Omental fat pad (tissue), 4 donors: ENCODE measurements at places on chromosomes 6 and 20. TPM values are rescaled to one million over a fixed set of nuclear protein-coding genes. Genes with fewer than 3 reads are reported as not detected.

PAX1 gene
- total RNA-seq = not detected

BHLHE23 gene
- not detected for total RNA-seq

SLC32A1 gene
- not detected for total RNA-seq

MYBL2 gene
- 0.19 TPM for total RNA-seq

LRRC73 gene
- 0.48 TPM for total RNA-seq

TP53TG5 gene
- total RNA-seq = 0.47 TPM

MCCD1 gene
- not detected for total RNA-seq

SLC17A1 gene
- total RNA-seq = not detected

GRCh38 chr6:39793516-39793915 is 1.3 kb downstream of the DAAM2 start:
- no peak for DNase-seq

DNA sequence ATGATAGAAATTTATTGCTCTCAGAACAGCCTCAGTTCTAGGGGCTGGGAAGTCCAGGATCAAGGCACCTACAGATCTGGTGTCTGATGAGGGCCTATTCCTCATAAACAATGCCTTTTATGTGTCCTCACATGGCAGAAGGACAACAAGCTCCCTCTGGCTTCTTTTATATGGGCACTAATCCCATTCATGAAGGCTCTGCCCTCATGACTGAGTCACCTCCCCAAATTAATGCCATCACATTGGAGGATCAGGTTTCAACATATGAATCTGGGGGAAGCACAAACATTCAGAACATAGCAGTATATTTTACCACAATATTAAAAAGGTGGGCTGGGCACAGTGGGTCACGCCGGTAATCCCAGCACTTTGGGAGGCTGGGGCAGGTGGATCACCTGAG is 58.5 kb upstream of the CCN6 start:
- DNase-seq = no peak

DNA sequence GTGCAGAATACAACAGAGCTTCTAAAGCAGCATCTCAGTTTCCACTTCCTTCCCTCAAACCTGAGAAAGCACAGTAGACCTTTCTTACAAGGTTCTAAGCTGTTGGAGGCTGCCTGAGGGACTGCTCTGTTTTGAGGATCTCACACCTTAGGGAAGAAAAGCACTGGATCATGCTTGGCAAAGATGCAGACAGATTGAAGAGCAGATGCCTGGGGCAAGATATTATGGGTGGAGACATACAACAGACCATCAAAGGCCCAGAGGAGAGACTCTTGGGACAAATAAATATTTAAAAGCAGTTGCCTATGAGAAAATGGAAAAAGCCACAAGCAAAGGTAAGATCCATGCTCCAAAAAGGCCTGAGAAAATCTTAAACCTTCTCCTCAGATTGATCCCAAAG is 6.2 kb downstream of the ZNF337 start:
- no peak for DNase-seq

GRCh38 chr6:74181471-74181870 is 485.5 kb downstream of the CD109 start:
- no peak for DNase-seq

- no peak for DNase-seq
These were observed 12.8 kb upstream of the ARMC12 start for GRCh38 chr6:35724059-35724458.

DNA sequence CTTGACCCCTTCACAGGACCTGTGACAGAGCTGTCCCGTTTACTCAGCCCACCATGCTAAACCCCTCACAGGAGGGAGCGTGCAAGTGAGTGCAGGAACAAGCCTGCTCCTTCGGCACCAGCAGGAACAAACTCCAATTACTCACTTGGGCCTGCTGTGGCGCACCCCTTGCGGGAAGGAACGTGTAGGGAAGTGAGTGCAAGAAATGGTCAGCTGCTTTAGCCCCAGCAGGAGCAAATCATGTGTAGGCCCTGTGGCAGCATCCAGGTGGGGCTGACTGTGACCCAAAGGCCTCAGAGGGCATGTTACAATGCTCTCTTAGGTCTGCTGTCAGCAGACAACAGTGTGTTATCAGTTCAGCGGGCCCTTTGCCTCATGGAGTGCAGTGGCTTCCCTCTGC is 574.4 kb downstream of the PRKN start:
- no peak for DNase-seq

- no peak for DNase-seq
These were observed 188.6 kb downstream of the DTNBP1 start for GRCh38 chr6:15474196-15474595.

- no peak for DNase-seq
These were observed 376.8 kb upstream of the RUNX2 start for GRCh38 chr6:44951253-44951747.

GRCh38 chr20:46307139-46307998 is 929 bp downstream of the CDH22 start:
- DNase-seq = no peak

DNA sequence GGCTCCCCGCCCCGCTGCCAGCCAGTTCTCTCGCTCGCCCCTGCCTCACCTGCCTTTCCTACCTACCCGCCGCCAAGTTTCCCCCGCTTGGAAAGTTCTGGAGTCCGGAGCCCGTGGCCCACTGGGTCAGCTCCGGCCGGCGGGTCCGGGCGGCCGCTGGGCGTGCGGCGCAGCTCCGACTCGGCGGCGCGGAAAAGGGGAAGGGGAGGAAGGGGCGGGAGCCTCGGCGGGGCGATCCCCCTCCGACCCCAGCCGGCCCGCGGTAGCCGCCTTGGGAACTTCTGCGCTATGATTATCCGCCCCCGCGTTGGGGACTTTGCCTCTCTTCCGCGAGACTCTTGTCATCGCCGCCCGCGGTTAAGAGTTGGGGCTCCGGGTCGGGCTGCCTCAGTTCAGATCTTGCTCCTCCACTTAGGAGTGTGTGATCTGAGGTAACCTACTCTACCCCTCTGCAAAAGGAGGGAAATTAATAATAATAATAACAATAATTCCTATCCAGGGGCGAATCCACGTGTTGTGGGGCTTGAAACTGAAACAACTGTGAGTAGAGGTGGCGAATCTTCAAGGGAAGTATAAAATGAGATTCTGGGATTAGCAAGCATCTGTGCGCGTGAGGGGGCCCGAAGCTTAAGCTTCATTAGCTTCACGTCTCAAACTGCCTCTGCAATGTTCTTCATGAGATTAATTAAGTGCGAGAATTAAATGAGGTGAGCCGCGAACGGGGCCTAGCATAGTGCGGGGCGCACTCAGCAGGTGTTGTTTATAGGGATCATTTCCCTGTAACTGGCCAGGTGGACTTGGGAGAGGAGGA is 30.8 kb downstream of the SF3B5 start:
- no peak for DNase-seq

DNA sequence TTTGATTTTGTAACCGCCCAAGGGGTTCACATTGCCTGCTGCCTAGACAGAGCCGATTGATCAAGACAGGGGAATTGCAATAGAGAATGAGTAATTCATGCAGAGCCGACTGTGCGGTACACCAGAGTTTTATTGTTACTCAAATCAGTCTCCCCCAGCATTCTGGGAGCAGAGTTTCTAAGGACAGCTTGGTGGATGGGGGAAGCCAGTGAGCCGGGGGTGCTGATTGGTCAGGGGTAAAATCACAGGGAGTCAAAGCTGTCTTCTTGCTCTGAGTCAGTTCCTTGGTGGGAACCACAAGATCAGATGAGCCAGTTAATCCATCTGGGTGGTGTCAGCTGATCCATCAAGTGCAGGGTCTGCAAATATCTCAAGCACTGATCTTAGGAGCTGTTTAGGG is 60.0 kb upstream of the EZR start:
- no peak for DNase-seq

DNA sequence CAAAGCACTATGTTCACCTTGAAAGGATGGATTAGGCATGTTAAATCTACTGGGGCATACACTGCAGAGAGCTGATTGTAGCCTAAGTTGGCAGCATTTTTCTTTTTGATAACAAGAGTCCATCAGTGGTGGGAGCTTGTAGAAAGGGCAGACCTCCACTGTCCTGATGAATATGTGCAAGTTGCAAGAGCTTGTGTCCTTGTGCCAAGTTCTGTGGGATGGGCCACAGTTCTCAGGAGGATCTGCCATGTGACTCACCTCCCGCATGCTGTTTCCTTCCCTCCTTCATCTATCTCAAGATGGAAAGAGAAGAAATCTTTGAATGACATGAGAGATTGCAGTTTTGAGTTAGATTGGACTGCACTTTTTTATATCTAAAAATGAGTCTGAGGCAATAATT is 58.3 kb upstream of the GGTLC1 start:
- DNase-seq = no peak

- no peak for DNase-seq
These were observed 24.5 kb upstream of the TCP11 start for GRCh38 chr6:35165630-35166071.

GRCh38 chr6:107730106-107730505 is 94.0 kb downstream of the SCML4 start:
- DNase-seq = no peak

DNA sequence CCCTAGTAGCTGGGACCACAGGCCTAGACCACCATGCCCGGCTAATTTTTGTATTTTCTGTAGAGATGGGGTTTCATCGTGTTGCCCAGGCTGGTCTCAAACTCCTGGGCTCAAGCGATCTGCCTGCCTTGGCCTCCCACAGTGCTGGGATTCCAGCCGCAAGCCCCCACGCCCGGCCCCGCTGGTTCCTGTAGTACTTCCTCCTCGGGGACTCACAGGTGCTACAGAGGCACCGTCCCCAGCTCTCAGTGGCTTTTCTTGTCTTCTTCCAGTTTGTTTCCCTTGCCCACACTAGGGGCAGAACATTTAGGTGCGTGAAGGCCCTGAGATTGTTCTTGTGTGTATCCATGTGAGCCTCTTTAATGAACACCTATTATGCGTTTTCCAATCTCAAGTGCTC is 773 bp upstream of the ZBP1 start:
- no peak for DNase-seq

GRCh38 chr20:48686238-48687116 is 141.3 kb downstream of the PREX1 start:
- no peak for DNase-seq

DNA sequence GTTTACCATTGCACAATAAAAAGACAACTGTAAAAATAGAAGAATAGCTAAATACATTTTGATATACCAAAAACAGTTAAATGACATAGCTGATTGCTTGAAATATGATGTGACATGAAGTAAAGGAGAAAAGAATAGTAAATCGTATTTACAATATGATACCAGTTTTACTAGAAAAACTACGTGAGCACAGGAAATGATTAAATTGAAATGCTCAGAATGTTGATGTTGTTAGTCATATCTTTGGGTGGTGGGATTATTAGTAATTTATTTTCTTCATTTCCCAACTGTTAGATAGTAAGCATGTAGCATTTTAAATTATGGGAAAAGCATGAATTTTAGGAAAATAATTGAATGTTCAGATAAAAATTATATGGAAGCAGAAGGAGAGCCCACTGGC is 268.3 kb upstream of the TAB2 start:
- DNase-seq = no peak

DNA sequence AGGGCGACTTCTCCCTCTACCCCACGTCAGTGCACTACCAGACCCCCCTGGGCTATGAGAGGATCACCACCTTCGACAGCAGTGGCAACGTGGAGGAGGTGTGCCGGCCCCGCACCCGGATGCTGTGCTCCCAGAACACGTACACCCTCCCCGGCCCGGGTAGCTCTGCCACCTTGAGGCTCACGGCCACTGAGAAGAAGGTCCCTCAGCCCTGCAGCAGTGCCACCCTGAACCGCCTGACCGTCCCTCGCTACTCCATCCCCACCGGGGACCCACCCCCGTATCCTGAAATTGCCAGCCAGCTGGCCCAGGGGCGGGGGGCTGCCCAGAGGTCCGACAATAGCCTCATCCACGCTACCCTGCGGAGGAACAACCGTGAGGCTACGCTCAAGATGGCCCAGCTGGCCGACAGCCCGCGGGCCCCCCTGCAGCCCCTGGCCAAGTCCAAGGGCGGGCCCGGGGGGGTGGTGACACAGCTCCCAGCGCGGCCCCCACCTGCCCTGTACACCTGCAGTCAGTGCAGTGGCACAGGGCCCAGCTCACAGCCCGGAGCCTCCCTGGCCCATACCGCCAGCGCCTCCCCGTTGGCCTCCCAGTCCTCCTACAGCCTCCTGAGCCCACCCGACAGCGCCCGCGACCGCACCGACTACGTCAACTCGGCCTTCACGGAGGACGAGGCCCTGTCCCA is 57.5 kb upstream of the TMEM181 start:
- no peak for DNase-seq

DNA sequence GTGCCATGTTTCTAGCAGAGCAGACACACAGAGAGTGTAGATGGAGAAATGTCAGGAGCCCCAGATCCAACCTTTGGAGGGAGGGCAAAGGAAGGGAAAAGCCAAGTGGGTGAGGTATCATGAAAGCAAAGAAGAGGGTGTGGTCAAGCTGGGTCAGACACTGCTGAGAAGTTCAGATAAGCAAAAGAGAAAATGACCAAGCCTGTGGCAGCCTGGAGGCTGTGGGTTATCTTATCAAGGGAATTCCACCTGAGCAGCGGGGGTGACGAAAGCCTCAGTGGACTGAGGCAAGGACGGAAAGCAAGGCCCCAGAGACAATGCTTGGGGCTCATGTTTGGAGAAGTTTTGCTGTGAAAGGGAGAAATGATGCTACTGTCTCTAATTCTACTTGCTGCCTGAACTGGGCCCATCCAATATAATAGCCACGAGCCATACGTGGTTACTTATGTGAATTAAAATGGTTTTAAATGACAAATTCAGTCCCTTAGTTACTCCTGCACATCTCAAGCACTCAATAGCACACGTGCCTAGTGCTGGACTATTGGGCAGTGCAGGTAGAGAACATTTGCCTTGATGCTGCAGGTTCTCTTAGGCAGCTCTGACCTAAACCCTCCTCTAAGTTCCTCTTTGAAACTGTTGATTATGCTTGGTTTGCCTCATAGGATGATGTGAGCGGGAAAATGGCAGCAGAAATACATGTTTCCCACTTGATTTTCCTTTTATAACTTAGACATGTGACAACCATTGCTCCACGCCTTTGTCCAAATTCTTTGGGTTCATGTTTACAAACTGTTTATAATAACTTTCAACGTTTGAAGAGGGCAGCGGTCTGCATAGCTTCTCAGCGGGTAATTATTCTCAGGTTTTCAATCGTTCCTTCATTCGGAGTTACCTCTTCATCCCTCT is 63.7 kb downstream of the SLC22A23 start:
- DNase-seq = no peak
